ENCODE measurements at places on chromosomes 7 and 10.

- DNase-seq, result no peak
Observed at GRCh38 chr7:138932427-138932826, 48.8 kb downstream of the KIAA1549 start.

DNA sequence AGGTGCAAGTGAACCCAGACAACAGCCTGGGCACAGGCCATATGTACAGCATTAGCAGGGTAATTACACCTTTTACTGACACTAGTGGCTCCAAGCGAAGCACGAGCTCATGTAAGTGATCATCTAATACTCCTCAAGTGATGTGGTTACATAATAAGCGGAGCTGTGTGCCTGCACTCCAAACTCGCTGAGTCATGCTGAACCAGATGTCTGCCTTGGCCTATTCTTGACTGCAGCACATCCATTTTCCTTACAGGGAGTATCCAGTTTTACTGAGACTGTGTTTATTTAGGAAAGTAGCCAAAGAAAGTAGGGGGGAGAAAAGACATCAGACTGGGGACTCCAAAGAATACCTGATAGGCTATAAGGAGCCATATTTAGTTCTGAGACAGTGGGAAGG, 90.1 kb downstream of the GRM3 start:
- DNase-seq, result no peak

GRCh38 chr7:80804589-80804988, 114.3 kb downstream of the SEMA3C start:
- no peak for DNase-seq

- no peak for DNase-seq
Observed at GRCh38 chr7:13907831-13908230, 81.6 kb downstream of the ETV1 start.

- no peak for DNase-seq
Observed at GRCh38 chr10:132449051-132449810, 52.2 kb downstream of the PWWP2B start.

DNA sequence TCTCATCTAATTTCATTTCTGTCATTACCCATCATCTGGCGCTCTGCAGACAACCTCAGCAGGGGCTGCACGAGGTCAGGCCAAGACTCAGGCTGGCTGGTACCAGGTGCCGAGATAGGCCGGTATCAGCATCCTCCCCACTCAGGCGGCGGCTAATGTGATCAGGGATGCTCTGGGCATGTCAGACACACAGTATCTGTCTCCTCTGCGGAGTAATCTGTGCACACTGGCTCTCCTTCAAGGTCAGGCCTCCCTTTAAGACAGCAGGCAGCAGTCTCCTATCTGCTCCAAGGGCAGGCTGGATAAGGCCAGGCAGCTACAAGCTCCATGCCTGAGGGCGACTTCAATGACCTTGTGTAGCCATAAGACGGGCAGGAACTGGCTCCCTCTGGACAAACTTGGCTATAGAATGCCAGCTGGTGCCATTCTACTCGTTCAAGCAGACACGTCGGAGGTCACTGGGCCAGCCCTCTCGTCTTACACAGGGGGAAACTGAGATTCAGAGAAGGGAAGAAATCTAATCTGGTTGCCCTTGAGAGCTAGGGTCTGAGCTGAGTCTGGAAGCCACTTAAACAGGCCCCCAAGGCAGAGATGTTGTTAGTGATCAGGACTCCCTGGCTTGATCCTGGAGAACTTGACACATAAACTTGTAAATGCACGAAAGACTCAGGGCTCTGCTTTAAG, 59.3 kb downstream of the ARHGAP22 start:
- DNase-seq, result no peak

- no peak for DNase-seq
Observed at GRCh38 chr10:132987671-132988571, 45.6 kb upstream of the CFAP46 start.

- no peak for DNase-seq
Observed at GRCh38 chr10:121536310-121536913, 61.8 kb downstream of the FGFR2 start.

DNA sequence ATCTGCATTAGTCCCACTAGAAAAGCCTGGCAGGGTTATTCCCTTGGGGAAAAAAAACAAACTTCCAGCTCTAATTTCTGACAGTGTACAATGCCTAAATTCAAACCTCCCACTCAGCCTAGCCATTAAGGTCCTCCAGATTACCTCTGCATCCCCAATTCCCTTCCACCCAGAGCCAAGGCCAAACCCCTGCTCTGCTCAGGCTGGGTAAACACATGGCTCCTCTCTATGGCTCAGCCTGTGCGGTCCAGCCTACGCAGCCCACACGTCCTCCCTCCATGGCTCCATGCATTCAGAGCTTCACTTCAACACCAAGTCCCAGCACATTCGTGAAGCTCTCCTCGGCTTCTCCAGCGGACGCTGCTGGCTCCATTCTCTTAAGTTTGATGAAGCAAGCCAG, 5.2 kb downstream of the DLG5 start:
- no peak for DNase-seq

DNA sequence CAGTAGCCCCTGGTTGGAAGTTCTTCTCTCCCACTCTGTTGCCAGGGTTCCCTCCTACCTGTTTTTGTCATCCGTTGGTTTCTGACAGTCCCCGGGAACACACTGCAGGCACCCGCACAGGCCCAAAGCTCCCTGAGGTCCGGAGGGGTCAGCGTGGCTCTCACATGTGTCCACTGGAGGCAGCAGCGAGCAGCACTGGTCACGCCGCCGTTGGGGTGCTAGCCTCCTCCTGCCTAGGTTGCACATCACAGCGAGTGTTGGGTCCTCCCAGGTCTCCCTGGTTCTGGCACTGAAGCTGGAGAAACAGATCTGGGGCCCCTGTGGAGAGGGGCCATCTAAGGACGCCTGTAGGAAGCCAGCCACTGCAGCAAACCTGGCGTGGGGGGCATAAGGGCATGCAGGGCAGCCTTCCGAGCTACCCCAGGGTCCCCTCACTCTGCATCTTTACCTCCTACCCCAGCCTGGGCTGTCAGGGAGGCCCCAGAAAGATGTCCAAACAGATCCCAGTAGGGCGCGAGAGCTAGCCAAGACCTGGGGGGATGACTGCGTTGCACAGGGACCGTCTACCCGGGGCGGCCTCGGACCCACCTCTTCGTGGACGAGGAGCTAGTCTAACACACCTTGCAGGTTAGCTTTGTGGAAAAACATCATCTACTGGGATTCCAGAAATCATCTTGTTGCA, 28.9 kb downstream of the LRRC27 start:
- no peak for DNase-seq

DNA sequence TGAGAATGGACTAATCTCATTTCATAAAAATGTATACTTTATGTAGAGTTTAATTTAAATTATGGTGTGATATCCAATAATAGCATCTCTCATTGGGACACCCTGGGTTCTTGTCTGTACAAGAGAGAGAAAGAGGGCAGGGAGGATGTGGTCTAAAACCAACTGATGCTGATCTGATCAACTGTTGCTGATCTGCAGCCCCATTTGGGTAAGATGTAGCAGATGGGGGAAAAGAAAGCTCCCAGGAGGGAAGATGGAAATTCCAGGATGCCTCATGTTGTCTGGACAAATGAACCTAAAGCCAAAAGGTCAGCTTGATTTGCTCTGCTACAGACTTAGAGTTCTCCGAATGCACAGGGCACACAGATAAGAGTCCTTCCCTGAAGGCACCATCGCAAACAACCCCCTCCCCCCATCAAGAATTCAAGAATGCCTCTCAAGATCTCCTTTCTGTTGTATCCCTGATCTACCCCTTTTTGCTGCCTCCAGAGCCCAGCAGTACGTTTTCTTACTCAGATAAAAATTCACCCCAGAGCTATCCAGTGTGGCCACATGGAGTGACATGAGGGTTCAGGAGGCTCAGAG, 171.4 kb upstream of the INHBA start:
- DNase-seq, result no peak

DNA sequence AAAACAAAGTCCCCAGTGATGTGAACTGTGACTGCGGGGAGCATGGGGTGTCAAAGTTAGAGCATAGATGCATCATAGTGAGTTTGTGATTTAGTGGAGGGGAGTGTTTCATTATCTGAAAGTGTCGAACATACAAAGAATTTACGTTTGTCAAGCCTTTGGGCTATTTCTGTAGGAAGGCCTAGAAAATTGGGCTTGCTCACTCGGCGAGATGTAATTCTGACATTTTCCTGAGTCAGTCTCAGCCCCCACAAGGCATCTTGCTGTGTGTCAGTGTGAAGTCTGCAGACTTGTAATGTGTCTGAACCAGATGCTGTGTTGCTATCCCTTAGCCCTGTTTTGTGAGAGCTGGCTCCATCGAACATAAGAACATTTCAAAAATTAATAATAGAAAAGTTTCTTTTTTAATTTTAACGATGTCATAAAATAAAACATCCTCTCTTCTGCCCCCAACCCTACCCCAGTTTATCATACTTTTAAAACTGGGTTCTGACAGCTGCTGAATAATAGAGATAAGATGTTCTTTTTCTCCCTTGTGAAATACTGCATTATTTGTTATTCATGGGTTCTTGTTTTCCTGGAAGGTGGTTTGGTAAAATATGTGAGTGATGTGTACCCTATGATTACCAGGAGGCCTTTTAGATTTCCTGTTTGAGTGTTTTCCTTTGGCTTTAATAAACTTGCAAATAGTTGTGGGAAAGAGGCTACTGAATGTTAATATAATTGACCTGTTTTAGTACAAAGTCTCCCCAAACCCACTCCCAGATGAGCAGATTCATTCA, 207.4 kb downstream of the GPR158 start:
- DNase-seq, result no peak

DNA sequence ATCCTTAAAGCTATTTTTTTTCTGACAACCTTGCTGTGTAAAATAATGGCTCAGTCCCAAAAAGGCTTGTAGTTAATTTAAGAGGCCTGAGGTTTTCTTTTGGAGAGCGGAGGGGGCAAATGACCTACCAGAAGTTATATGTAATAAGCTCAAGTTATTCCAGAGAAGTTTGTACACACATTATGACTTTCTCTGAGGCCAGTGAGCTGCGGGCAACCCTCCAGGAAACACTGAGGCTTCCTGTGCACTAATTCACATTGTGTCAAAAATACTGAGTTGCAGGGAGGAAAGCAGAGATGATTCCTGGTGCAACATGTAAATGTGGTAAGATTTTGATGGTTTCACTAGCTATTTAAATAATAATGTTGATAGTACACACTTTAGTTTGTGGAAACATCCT, 188.6 kb downstream of the DIP2C start:
- no peak for DNase-seq

- no peak for DNase-seq
Observed at GRCh38 chr10:52316001-52316400, 1.9 kb downstream of the DKK1 start.

DNA sequence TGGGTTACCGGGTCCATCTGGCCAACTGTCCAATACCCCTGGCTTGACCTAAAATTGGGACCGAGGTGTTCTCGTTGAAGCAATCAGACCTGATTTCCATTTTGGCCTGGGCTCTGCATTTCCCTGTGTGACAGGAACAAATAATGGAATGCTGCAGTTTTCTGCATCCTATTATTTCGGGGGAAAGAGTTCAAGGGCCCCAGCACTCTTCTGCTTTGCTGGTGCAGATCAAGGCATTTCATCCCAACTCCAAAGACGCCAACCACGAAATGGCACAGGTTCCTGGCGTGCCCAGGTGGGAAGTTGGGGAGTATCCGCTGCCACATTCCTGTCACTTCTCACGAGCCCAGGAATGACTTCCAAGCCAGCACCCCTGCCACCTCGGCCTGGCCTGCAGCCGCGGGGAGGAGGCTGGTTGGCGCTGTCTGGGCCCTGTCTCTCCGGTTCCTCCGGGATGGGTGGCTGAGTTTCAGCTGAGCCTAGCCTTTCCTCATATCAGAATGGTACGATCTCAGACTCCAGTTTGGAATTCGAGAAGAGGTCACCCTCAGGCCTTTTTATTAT, 56.5 kb downstream of the FAM171A1 start:
- no peak for DNase-seq

DNA sequence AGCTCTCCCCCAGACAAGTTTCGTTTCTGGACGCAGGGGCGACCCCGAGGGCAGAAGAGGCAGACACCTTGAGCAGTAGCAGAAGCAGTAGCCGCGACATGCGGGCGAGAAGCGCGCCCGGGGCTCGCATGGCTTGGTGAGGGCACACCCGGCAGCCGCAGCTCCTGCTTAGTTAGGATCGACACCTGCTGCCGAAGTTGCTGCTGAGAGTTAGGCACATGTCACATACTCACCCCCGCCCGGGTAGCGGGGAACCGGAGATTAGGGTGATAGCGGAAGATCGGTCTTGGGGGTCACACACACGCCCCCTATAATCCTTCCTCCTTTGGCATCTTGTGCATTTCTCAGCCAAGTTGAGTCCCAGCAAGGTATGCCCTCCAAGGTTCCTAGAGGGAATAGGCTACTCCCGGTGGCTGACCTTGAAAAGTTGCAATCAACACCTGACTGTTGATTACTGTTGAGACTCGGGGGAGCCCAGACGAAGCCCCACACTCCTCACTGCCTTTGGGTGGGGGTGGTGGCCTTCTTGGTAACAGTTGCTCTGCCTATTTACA, 668 bp downstream of the GPR37 start:
- DNase-seq, result no peak

DNA sequence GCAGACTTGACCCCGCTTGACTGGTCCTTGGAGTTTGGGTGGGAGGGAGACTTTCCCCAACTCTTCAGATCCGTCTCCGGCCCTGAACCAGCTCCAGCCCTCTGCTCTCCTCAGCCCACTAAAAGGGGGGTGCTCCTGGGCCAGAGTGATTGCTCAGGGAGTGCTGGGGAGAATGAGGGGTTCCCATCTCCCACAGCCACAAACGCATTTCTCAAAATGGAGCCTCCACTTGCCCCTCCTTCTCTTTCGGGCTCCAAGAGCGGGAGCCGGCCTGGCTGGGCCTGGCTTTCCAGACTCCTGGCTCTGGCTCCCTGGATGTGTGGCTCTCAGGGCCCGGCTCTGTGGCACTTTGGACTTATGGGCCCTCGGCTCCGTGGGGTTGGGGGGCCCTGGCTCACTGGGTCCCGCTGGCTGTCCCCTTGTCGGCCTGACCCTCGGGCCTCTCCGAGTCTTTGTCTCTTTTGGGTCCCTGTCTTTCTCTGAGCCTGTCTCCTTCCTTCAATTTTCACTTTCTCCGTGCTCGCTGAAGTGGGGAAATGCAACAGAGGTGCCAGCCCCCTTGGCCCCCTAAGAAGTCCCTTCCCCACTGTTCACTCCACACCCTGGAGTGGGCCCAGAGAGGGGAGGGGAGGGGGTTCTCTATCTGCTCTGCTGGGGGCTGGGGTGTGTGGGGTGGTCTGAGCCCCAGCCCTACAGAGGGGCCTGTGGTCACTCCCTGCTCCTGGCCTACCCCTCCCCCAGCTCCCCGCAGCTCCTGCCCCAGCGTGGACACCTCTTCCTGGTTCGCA, 713 bp downstream of the LZTS2 start:
- no peak for DNase-seq
